Gastrocnemius medialis (tissue), 4 donors: ENCODE measurements at places on chromosomes 13 and 19. TPM values are rescaled to one million over a fixed set of nuclear protein-coding genes. Genes with fewer than 3 reads are reported as not detected.
A peak's percentile ranks its signal among the peaks of the same experiment; 100 is the strongest.

The CD33 gene
- total RNA-seq: not detected

The EFNB2 gene
- 6.4 TPM for total RNA-seq

DNA sequence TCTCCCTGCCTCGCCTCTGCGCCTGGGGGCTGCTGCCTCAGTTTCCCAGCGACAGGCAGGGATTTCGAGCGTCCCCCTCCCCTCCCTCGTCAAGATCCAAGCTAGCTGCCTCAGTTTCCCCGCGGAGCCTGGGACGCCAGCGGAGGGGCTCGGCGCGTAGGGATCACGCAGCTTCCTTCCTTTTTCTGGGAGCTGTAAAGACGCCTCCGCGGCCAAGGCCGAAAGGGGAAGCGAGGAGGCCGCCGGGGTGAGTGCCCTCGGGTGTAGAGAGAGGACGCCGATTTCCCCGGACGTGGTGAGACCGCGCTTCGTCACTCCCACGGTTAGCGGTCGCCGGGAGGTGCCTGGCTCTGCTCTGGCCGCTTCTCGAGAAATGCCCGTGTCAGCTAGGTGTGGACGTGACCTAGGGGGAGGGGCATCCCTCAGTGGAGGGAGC lies 722 bp upstream of the ICAM1 start:
- H3K27ac ChIP-seq: peak overlapping the region; percentile 80
- peak overlapping the region; percentile 58 for H3K4me3 ChIP-seq
- H3K36me3 ChIP-seq: no peaks in the 10 kb centered on the region
- DNase-seq: peak; percentile 49

GRCh38 chr19:33268162-33268991 lies 34.0 kb downstream of the CEBPA start:
- no peaks in the 10 kb centered on the region for H3K36me3 ChIP-seq
- H3K4me3 ChIP-seq: no peak overlapping the region
- H3K27ac ChIP-seq: no peak overlapping the region
- H3K27me3 ChIP-seq: no peaks in the 10 kb centered on the region

The PEG3 gene
- total RNA-seq: 0.97 TPM

GRCh38 chr13:113258321-113259054 lies 38.6 kb upstream of the LAMP1 start:
- no peaks in the 10 kb centered on the region for H3K4me1 ChIP-seq
- no peak overlapping the region for H3K27ac ChIP-seq
- DNase-seq: no peak
- no peak overlapping the region for H3K4me3 ChIP-seq
- no peaks in the 10 kb centered on the region for H3K27me3 ChIP-seq

DNA sequence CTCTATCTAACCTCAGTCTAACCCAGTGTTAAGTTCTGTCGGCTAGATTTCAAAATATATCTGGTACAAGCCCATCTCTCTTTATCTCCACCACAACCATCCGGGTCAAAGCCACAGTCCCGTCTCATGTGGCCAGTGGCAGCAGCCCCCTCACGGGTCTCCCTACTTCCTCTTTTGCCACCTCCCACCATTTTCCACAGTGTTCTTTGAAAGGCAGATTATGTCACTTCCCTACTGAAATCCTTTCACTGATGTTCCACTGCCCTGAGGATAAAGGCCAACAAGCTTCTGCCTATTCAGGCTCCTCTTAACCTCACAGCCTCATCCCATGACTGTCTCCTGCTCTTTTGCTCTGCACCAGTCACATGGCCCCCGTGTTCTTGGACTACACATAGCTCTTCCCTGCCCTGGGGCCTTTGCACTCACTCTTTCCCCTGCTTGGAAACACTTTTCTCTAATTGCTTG lies 117.2 kb downstream of the UBL3 start:
- DNase-seq: no peak
- no peaks in the 10 kb centered on the region for H3K36me3 ChIP-seq
- H3K4me1 ChIP-seq: no peaks in the 10 kb centered on the region
- no peak overlapping the region for H3K27ac ChIP-seq
